ENCODE measurements at places on chromosomes 2 and 18.

- DNase-seq, result no peak
These were observed 1601.2 kb upstream of the CELF4 start for GRCh38 chr18:39166776-39167175.

DNA sequence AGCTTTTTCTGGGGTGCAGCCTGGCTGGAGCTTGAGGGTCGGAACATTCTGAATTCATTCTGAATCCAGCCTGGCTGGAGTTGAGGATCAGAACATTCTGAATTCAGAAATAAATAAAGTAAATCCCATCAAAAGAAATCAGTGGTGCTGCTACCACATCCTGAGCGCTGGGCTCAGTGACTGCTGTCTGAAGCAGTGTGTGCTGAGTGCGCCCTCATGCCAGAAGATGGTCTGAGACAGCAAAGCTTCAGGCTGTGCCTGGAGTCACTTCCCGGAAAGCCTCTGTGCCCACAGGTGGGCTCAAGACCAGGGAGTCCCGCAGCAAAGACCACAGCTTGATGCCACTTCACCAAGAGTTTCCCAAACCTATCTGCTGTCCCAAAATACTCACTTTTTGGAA, 187.9 kb downstream of the VAPA start:
- no peak for DNase-seq

DNA sequence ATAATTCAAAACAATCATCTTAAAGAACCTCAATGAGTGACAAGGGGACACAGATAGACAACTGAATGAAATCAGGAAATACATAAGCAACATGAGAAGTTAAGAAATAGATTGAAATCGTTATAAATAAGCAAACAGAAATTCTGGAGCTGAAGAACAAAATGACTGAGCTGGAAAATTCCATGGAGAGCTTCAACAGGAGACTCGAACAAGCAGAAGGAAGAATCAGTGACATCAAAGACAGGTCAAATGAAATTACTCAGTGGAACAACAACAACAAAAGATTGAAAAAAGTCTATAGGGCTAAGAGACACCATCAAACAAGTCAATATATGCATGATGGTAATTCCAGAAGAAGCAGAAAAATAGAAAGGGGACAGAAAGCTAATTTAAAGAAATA, 89.5 kb upstream of the ALKAL2 start:
- no peak for DNase-seq

DNA sequence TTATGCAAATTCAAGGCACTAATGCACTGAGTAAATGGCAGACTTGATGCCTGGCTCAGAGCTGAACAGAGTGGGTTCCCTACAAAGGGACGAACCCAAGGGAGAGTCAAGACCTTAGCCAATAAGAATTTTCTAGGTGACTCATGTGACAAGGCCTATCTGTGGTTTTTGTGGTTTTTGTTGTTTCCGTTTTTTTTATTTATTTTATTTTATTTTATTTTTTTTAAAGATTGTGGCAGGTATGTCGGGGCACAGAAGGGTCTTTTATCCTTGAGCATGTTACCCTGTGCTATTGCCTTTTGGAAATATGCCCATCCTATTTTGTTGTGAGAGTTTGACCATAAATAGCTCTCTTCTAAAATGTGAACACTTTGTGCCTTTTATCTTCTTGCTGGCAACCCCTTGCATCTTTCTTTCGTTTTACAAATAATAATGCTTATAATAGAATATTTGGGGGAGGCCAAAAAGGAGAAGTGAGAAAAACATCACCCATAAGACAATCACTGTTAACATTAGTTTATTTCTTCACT, 113.4 kb upstream of the AQP4 start:
- DNase-seq, result no peak

- peak; percentile 98 for DNase-seq
These were observed 95.9 kb upstream of the RMDN2 start for GRCh38 chr2:37829202-37829601.

- no peak for DNase-seq
These were observed 328.2 kb downstream of the DLGAP1 start for GRCh38 chr18:4126939-4127338.

- DNase-seq, result no peak
These were observed 45.4 kb upstream of the LRATD1 start for GRCh38 chr2:14587119-14587518.

- peak; percentile 73 for DNase-seq
These were observed 1.8 kb downstream of the GYPC start for GRCh38 chr2:126657636-126658318.

DNA sequence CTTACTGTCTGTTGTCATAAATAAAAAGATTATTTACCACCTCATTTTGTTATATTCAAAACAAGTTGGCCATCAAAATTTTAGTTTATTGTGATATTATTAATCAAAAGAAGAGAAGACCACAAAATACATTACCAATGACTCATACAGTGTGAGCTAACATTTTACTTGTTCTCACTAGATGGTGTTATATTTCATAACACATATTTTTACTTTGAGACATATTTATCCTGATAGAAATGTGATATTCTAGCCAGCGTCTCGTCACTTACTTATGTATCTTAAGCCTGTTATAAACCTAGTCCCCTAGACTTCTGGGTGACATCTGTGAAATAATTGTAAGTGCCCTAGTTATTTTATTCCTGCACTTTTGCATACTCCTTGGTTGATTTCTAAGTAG, 263.2 kb downstream of the CDH7 start:
- DNase-seq, result no peak

- DNase-seq, result no peak
These were observed 29.1 kb downstream of the CPO start for GRCh38 chr2:206968134-206969086.

DNA sequence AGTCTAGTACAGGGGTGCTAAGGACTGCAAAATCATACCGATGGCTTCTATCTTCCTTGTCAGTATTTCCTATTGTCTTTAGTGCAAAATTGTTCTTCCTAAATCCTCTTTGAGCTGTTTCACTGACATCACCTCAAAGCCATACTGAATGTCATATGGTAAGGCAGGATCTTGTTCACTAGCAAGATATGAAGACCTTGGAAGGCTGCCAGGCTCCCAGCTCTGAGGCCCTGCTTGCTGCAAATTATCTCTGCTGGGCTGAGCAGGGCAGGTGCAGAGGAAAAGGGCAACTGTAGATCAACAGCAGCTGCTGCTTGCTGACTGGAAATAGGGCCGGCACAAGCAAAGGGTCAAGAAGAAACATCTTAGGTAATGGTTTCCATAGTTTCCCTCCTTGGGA, 58.2 kb downstream of the PMAIP1 start:
- DNase-seq, result no peak

Data from inflammatory macrophage (primary cell).